ENCODE measurements at places on chromosomes 5 and 9.

DNA sequence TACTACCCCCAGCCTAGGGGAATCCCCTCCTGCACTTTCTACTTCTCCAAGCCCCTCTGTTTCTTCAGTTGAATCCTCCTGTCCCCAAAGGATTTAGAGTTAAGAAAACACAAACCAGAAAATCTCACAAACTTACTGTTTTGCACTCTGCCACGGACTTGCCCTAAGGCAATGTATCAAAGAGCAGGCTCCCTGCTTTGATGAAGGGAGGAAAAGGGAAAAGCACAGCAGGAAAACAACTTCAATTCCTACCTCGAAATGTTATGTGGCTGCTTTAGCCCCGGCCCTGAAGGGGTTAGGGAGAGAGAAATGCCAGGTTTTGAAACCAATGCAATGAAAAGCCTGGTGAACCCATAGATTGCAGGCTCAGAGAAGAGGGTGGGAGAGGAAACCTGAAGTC is 254.7 kb downstream of the MAN2A1 start:
- no peak for DNase-seq

DNA sequence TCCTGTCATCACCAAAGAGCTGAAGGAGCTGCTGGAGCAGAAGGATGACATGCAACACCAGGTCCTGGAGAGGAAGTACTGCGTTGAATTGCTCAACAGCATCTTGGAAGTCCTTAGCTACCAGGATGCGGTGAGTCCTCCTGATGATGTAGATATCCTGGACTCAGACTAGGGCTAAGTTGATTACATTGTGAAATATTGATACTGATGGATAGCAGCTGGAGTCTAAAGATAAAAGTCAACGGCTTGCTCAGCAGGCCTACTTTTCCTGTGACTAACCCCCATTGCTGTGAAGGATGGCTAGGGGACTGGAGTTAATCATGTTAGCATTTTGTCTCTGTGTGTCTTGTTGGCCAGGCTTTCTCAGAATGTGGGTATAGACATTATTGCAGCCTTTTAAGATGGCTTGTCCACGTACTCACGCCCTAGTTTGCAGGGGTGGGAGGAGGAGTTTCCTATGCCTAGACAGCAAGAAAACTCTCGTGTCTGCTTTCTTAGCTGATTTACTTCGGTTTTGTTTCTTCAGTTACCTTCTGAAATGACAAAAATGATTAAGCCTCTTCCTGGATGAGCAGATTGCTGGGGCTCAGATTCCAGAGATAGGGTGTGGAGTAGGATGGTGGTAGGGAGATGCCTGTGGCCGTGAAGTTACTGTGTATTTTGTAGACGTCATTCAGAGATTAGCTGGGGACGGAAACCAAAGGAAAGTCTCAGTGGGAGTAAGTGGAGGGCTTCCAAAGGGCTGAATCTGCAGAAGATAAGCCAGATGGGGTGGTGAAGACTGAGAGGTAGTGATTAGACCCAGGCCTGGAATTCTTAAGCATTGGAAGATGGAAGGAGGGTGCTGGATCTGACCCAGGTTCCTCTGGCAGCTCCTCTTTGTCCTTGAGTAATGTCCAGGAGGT is 166.3 kb downstream of the DOCK2 start:
- no peak for DNase-seq

GRCh38 chr5:35657877-35658276 is 40.2 kb downstream of the SPEF2 start:
- DNase-seq, result no peak

- no peak for DNase-seq
Observed at GRCh38 chr5:57408714-57409113, 73.9 kb downstream of the ACTBL2 start.

DNA sequence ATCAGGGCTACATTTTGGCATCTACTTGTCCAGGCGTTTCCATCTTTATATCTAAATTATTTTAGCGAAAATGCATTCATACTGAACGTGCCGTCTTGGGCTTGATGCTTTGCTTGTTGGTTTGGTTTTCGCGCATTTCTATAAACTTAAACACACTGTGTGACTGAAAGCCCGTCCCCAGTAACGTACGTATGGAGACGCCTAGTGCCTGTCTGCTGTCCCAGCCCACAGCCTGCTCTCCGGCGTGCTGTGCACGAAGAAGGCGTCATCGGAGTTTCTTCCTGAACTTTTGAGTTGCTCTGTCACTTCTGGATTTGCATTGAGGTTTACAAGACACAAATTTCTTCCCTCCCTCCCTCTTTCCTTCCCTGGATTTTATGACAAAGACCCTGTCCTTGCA is 40.6 kb upstream of the IRX4 start:
- DNase-seq, result no peak

Data from T-helper 2 cell (primary cell).